ENCODE measurements at places on chromosomes 3 and 15.

DNA sequence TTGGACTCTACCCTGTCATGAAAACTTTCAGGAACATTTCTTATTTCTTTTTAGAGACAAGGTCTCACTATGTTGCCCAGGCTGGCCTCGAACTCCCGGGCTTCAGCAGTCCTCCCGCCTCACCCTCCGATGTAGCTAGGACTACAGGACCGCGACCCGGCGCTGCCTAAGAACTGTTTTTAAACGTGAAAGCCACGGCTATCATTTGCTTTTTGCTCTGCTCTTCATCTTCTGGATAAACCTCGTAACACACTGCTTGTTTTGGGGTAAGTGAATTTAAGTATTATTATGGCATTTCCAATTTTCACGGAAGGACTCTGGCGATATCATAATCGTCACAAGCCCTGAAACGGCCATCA lies 14.3 kb upstream of the CCNL1 start:
- DNase-seq: no peak

GRCh38 chr3:14410106-14410502 lies 7.7 kb downstream of the SLC6A6 start:
- no peak for DNase-seq

DNA sequence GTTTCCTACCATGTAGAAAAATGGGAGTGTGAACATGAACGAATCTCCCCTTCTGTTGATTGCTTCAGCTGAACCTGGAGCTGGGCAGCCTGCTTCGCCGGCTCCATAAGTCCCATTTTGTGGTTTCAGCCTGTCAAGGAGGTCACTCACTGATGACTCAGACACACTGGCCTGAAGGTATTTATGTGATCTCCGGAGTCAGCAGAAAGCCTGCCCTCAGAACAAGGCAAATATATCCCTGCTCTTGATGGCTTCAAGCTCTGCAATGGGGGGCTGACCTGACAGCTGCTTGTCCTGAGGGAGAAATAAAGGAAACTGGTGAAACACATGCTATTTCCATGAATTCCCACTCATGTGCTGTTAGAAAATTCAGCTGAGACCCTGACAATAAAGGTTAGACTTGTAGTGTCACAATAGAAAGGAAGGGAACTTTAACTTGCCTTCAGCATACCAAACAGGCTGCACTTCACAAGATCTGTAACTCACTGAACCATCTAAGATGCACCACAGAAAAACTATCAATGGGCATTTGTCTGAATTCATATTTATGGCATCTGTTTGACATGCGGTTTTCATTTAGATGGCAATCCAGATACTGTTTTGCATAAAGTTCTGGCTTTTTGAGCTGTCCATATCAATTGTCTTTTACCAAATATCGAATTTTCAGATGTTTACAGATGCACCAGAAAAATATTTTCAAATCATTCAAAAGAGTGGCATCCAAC lies 282.0 kb upstream of the VEPH1 start:
- DNase-seq: no peak

GRCh38 chr15:84839714-84840113 lies 22.6 kb downstream of the ALPK3 start:
- no peak for DNase-seq

DNA sequence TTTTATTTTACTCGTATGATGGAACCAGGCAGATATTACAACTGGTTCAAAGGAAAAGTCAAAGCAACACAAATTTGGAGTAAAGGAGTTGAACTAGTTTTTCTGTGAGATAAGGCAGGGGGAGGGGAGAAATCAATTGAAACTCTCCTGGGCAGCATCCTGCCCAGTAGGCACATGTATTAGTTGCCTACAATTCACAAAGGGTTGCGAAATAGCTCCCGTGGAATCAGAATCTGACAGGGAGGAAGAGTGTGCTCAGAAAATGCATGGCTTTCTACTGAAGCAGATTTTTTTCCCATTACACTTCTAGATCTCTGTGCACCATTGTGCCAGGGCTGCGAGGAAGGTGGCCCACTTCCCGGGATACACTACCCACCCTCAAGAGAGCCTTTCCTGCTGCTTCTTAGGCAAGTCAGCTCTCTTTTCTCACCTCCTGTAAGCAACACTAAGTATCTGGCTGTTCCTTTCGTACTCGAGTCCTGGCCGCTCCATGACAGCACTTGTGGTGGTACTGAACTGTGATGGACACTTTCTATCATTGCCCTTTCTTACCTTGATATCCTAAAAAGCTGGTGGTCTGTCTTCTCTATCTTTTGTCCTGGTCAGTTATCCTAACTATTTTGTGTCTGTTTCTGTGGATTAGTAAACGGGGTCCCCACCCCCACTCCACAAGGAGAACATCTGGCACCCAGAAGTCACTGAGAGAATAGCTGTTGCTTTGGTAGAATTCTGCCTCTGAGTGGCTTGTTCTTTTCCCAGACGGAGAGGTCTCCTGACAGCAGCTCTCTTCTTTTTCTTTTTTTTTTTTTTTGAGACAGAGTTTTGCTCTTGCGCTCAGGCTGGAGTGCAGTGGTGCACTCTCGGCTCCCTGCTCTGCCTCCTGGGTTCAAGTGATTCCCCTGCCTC lies 74.8 kb downstream of the RPL39L start:
- no peak for DNase-seq

- DNase-seq: no peak
Measured at GRCh38 chr15:83833569-83833968, 179.6 kb downstream of the ADAMTSL3 start.

- DNase-seq: no peak
Measured at GRCh38 chr15:71715914-71716313, 94.4 kb upstream of the NR2E3 start.

DNA sequence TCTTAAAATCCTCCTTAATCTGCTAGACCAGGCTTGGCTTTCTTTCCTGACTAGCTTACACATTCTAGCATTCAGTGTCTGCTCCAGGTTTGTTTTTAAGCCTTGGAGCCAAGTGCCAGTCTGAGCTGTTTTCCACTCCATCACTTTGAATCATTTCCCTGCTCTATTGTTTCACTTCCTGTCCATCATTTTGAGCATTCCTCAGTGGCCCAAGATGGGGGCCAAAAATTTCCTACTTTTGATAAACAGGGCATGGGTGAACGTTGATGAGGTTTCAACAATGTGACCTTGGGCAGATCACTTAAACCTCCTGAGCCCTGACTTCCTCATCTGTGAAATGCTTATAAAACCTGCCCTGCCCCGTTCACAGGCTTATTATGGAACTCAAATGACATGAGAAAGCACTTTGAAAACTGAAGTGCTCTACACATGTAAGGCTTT lies 4.4 kb downstream of the CYP19A1 start:
- no peak for DNase-seq

GRCh38 chr3:63969876-63970275 lies 53.4 kb downstream of the PSMD6 start:
- no peak for DNase-seq

DNA sequence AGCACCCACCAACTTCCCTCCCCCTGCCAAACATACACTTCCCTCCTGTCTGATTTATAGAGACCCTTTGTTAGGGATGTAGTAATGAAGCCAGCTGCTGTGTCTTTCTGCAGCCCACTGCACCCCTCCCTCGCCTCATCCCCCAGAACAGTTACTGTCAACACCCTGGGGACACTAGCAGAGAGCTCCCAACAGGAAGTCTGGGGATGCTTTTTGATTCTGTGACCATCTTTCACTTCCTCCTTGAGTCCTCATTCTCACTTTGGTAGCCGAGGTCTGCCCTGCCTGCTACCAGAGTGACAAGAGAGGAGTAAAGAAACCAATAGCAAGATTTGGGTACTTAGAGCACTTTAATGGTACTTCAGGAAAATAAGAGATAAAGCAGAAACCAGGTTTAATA lies 201.6 kb downstream of the SATB1 start:
- DNase-seq: no peak

GRCh38 chr3:36876181-36876936 lies 68.5 kb downstream of the TRANK1 start:
- peak; percentile 70 for DNase-seq

DNA sequence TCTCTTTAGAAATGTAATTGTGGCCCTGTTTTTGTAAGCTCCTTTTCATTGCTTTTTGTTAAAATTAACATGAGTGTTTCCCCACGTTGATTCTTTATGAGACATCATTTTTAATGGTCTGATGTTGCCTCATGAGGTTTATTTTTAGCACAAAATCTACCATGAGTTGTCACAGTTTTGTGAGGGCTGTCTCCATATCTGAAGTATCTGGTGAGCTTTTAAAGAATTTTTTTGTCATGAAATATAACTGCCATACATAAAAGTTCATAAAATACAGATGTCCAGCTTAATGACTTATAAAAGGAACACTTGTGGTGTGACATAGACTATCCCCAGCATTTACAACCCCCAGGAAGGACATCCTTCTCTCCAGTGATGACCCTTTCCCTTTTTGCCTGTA lies 34.3 kb upstream of the CEMIP start:
- no peak for DNase-seq

GRCh38 chr3:148847351-148847750 lies 17.7 kb upstream of the CPA3 start:
- DNase-seq: no peak

- no peak for DNase-seq
Measured at GRCh38 chr3:15757824-15758223, 40.0 kb downstream of the ANKRD28 start.

DNA sequence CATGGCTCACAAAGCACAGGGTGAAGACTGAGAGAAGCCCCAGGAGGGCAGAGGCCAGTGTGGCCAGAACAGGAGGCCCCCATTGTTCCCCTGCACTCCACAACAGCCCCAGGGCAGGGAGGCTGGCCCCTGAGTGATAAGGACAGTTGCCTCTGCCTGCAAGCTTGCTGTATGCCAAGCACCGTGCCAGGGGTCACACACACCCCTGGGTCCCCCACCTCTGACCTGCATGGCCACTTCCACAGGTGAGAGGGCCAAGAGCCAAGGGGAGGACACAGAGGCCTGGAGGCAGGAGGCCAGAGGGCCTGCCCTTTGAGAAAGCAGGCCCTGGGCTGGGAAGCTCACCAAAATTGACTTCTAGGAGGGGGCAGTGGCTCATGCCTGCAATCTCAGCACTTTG lies 23.7 kb downstream of the ATRIP start:
- no peak for DNase-seq

DNA sequence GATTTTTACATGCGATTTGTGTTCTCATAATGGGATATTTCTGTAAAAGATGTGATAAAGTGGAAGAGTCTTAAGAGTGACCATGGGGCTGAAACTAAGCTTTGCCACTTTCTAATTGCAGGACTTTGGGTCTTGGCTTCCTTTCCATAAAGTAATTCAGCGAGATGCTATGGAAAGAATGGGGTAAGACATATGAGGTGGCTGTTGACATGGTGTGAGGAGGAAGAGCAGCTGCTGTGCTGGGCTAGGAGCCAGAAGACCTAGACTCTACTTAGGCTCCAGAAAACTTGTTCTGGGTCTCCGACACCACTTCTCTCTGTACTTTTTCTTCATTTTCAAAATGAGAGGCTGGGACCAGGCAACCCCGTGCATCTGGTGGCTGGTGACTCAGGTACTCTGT lies 654.5 kb upstream of the CFAP20DC start:
- DNase-seq: no peak

DNA sequence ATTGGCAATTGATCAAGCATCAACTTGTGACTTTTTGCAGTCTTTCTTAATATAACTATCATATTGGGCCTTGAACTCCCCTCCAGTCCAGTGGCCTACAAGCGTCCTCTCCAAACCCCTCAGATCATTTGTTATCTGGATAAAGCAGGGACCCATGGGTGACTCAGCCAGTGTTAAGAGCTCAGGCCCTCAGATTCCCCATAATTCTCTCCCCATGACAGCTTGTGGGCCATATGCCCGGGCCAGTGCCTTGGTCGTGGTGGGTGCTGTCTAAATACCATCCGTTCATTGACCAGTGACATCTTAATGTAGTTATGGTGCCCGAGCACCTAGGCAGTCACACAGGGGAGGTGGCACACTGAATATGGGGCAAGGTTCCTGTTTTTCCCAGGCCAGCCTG lies 18.1 kb downstream of the MCF2L2 start:
- no peak for DNase-seq

DNA sequence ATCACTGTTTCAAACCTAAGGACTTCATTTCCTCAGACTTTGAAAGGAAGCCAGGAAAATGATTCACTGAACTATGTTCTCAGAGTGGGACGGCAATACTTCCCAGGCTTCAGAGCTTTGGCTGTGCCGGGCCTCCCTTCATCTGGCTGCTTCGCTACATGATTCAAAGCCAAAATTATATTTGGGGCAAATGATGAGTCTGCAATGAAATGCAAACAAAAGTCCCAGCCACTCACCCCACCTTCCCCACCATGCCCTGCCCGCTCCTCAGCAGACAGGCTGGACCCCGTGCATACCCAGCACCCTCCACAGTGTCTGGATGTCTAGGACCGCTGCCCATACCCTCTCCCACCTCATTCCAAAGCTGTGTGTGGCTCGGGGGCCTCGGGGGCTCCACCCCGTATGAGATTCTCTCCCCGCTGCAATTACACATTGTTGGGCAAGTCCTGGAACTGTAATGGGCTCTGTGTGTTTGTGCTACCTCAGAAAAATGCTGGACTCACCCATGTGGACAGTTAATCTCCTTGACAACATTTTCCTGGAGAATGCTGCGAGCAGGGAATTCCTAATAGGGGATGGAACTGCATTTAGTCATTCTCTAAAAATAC lies 32.2 kb downstream of the ATP10A start:
- DNase-seq: no peak

DNA sequence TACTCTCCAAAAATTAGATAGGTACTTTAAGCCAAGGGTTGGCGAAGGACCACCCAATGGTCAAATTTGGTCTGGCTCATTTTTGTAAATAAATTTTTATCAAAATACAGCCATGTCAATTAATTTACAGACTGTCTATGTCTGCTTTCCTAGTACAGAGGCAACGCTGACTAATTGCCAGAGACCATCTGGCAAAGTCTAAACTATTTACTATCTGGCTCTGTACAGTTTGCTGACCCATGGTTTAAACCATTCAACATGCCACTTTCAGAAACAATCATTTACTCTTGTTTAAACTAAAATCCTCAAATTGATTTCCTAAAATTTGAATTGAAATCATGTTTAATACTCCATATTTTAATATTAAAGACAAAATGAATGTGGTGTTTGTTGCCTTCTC lies 25.9 kb downstream of the CBLB start:
- no peak for DNase-seq
